Fibroblast of the aortic adventitia (primary cell): ENCODE measurements at places on chromosomes 2 and 18. TPM values are rescaled to one million over a fixed set of nuclear protein-coding genes. Genes with fewer than 3 reads are reported as not detected.

TRABD2A gene
- 0.33 and 1.6 TPM in 2 replicates for total RNA-seq

OTOS gene
- not detected in 2 replicates for total RNA-seq

IL1RN gene
- 1.1 TPM in 1 of 2 replicates, not detected in the other for total RNA-seq

GALNT14 gene
- total RNA-seq, result 0.72 TPM in 1 of 2 replicates, not detected in the other

ARHGAP28 gene
- 11.9 and 221 TPM in 2 replicates for total RNA-seq

CENPA gene
- 9.2 TPM in 1 of 2 replicates, not detected in the other for total RNA-seq

CRYBA2 gene
- total RNA-seq, result not detected in 2 replicates

POTEJ gene
- not detected in 2 replicates for total RNA-seq

DNA sequence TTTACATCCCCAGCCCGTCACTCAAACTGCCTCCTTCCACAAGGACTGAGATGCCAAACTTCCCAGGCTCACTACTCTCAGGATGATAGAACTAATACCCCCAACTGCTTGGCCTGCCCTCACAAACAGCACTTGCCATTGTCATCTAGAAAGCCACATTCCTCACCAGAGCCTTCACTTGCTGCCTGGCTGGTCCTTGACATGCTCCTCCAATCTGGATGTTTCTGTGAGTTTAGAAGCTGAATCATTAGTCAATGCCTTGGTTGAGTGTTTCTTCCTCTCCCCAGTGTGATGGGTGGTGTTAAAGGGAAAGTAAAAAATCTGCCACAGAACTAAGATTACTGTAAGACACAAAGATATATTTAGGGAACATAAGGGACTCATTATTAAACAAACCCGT lies 52.5 kb downstream of the MARCHF4 start:
- peak; percentile 44 for DNase-seq

DNA sequence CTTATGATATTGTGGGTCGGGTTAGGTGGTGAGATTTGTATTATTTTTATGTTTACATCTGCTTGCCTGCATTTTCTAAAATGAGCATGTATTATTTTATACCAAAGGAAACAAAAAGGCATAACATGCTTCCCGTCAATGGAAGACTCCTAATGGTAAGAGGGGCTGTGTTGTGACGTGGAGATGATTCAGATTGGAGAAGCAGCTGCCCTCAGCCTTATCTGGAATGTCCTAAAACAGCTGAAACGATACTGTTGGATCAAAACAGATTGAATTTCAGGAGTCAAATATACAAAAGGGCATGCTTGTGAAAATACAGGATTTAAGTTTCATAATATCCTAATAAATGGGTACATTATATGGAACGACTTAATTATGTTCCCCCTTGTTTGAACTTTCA lies 19.0 kb downstream of the DGKD start:
- no peak for DNase-seq

DNA sequence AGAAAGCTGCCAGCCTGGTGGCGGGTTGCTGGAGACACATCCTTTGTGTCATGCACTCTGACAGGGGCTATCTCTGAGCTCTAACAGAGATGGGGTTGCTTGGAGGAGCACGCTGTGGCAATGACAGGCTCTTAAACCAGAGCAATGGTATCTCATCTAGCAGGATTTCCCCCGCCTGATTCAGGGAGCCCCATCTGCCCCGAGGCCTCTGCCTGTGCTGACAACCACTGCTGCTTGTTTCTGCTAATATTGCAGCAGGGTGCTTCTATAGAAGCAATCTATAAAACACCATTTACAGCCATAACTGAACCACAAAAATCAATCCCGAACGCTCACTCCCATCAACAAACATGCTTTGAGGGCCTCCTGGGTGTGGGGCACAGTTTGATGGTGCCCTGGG lies 12.8 kb upstream of the DNPEP start:
- no peak for DNase-seq

DNA sequence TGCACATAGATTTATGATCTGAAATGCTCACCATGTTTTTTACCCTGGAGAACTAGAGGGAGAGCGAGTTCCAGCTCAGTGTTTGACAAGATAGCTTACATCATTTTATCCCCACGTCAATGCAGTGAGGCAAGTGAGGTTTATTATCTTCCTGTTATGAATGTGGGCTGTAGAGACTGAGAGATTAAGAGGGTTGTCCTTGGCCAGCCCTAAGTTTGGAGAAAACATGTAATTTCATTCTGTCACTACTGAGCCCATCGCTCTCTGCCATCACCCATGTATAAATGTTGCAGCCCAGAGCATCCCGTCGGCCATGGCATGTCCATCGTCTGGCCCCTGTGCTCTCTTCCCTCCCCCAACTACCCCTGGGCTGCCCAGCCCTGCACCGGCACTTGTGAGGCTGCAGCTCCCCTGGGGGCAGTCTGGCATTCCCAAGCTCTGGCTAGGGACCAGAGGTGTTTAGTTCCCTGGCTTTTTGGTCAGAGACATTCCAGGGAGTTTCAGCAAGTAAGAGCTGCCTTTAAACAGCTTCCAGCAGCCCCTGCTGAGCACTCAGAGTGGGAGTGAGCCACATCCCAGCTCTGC lies 136.7 kb downstream of the ANTXR1 start:
- DNase-seq, result peak; percentile 86

DNA sequence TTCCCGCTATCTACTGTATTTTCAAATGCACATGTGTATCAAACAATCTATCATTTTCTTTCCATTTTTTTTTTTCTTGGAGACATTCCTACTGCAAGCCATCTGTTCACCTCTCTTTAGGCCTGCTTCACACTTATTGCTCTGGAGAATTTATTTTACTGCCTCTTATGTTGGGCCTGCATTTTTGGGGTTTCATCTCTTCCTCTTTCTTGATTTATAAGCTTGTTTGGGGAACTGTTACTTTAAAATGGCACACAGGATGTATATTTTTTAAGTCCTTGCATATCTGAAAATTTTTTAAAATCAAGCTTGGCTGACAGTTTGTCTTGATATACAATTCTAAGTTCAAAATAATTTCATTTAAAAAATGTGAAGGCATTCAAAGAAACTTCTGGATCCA lies 3.5 kb upstream of the RAB27B start:
- no peak for DNase-seq

DNA sequence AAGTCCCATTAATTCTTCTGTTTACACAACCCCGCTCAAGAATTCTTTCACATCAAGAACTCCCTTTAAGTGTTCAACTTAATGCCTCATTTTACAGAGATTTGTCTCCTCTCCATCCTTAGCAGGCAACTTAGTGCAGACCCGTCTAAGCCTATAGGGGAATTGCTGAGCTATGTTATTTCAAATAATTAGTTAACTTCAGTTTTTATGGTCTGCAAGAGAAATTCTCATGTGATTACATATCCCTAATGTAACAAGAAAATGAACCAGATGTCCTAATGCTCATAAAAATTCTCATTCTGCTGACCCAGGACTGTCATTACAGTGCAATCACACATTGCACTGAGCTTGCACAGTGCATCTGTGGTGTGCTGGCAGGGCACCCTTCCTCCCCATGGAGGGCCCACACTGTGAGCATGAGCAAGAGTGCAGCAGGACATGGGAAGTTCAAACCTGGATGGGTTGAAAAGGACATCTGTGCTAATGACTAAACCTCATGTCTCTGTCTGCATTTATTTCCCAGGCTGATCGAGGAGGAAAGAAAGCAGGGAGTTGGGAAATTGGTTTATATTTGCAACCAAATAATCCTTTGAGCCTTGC lies 97.1 kb downstream of the COL5A2 start:
- DNase-seq, result no peak

DNA sequence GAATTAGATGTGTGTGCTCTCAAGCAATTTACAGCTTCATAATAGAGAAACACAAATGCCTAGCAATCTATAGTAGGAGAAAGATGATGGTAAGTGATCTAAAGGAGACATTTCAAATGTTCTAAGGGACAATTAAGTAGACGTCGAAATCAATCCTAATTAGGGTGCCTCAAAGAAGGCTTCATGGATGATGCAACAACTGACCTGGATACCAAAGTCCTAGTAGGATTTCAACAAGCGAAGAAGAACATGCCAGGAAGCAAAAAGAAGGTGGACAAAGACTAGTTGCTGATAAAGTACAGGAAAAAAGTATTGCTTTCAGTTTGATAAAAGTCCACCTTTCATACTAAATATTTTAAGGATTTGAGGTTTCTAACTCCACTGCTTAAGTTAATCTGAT lies 12.5 kb downstream of the FIGN start:
- no peak for DNase-seq

GRCh38 chr2:186459009-186459408 lies 27.1 kb upstream of the ZC3H15 start:
- DNase-seq, result peak; percentile 44

DNA sequence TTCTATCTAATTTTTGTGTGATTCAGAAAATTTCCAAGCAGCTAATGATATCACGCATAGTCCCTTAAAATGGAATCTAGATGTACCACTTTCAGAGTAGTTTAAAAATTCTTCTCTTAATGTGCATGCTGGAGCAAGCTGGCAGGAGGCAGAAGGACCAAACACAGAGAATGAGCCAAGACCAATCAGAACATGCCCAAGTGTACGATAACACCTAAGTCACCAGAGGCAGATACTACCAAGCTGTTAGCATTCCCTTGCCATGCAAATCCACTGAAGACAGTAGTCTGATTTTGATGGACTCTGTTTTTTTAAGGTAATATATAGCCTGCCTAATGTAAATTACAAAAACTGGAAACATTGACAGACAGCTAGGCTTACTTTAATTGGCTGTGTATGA lies 109.3 kb downstream of the DNAH7 start:
- DNase-seq, result no peak

DNA sequence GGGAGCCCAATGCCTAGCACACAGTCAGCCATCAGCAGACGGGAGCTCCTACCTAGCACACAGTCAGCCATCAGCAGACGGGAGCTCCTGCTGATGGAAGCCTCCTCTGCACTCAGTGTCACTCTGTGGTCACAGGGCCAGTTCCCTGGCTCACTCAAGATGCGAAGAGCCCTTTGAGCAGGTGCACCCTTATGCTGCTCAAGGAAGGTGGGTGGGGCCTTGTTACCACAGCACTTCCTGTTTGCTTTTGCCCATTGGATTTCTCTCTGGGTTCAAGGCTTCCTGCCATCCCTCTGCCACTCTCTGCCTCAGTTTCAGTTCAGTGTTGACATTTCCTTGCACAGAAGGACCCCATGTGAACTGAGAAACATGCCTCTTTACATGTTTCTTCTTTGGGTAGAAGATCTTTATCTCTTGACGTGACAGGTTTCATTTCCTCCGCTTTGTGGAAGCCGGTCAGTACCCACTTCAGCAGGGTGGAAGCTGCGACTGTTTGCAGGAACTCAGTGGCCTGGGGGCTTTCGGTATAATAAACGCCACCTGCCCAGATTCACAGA lies 11.6 kb downstream of the TRIB2 start:
- no peak for DNase-seq

- DNase-seq, result no peak
Observed at GRCh38 chr2:8570637-8571036, 111.2 kb upstream of the ID2 start.

GRCh38 chr18:39843546-39843945 lies 2111.5 kb upstream of the PIK3C3 start:
- no peak for DNase-seq

- DNase-seq, result no peak
Observed at GRCh38 chr2:37068686-37069085, 15.5 kb downstream of the HEATR5B start.

- peak; percentile 19 for DNase-seq
Observed at GRCh38 chr2:195489101-195489500, 167.9 kb upstream of the SLC39A10 start.

DNA sequence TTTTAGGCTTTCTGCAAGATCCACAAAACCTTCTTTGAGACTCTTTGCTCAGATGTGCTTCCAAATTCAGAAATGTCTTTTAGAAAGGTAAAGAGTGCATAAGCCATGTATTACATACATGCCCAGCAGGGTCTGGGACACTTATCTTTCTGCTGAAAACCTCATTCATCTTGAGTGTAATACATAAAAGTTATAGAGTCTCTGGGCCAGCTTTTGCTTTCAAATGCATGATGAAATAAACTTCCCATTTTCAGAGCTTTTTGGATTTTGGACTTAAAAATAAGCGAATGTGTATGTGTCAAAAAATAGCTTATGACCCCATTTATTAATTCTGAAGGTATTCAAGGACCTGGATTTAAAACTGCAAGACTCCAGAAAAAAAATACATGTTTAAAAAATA lies 8.0 kb downstream of the CYRIA start:
- no peak for DNase-seq

DNA sequence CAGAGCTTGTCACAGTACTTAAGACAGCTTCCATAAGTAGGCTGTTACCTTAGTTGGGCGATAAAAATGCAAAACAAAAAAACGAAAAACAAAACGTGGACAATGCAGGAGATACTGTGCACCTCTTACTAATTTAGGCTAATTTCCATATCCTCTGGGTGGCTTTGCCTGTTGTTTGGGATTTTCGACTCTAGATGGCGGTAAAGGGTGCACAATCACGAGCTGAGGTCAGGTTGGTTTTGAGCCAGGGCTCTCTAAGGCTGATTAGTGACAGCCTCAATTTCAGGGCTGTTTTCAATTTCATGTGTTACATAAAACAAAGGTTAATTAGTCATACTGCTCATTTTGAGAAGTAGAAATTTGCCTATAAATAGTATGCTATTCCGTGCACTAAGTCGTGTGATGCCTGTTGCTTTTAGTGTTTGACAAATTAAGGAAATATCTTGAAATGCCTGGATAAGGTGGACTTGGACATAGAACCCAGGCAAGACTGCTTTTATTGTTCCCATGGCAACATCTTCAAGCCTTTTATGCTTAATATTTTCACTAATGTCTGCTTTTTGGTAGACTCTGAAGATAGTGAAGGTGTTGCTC lies 493.1 kb downstream of the SOCS6 start:
- peak; percentile 60 for DNase-seq

DNA sequence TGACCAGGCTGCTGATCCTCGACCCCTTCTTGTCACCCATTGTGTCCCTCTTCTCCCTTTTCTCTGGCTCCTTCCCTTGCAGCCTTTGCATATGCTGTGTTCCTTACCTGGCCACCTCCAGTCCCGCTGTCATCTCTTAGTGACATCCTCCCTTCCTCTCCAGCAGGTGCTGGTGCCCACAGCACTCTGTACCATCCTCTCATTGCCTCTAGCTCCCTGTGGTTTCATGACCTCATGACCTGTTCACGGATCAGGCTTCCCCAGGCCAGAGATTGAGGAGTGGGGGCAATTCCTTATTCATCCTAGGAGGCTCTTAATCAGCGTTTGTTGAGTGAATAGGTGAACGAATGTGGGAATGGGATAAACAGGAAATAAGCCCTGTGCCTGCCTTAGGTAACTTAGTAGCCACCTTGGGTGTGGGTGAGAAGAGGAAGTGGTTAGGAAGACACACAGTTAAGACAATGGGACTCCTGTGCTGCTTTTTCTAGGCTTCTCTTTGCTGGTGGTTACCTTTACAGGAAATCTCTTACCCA lies 35.5 kb downstream of the ITGA6 start:
- no peak for DNase-seq

DNA sequence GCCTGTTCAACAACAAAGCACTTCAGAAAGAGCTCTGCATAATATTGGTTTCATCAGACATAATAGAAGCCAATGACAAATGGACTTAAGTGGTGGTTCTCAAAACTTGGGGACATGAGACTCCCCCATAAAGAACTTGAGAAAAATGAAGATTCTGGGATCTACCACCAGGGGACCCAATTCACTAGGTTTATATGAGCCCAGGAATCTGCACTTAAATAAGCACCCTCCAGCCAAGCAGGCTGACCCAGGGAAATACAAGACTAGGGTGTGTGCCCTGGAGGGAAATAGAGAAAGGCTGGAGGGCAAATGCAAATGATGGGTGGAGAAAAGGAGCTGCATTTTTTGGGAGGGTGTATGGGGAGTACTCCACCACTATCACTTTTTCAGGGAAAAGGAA lies 52.5 kb downstream of the SATB2 start:
- DNase-seq, result peak; percentile 41
